ENCODE measurements at places on chromosomes 11 and 22.

- H3K4me1 ChIP-seq, result peaks cover 3% of the 10 kb centered on the region
- DNase-seq, result no peak
- no peak overlapping the region for H3K4me3 ChIP-seq
- peaks cover 2% of the 10 kb centered on the region for H3K36me3 ChIP-seq
These were observed 2.1 kb upstream of the OR52D1 start for GRCh38 chr11:5486421-5486820.

DNA sequence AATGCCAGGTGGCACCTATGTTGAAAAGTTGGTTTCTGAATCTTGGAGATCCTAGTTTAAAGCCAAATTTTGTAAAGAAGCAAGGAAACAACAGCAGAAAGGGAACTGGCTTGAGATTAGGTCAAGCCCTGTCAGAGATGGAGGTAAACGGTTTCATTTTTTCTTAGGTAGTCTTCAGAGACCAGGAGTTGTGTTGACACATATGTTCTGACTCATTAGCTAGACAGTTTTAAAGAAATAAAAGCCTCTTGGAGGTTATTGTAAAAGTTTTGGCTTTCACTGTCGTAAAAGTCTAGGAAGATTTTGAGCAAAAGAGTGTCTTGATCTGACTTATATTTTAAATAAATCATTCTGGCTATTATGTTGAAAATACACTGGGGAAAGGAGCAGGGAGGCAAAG is 151.5 kb upstream of the CTSC start:
- DNase-seq, result no peak
- peaks cover 4% of the 10 kb centered on the region for H3K4me1 ChIP-seq
- H3K27ac ChIP-seq, result no peak overlapping the region
- peaks cover 11% of the 10 kb centered on the region for H3K27me3 ChIP-seq
- H3K36me3 ChIP-seq, result peaks cover 4% of the 10 kb centered on the region

DNA sequence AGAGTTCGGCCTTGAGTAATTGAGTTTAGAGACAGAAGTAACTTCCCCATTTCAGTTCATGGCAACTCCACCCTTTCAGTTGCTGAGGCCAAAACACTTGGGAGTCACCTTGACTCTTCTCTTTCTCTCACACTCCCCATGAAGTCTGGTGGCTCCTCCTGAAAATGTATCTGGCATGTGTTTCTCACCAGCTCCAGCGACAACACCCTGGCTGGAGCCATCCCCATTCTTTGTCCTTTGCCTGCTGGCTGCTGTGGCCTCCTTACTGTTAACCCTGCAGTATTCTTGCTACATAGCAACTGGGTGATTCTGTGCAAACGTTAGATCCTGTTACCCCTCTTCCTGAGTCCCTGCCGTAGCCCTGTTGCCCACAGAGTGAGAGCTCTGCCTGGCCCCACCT is 23.8 kb downstream of the SLC6A5 start:
- H3K27me3 ChIP-seq, result peaks cover 70% of the 10 kb centered on the region
- no peak for DNase-seq
- H3K36me3 ChIP-seq, result no peaks in the 10 kb centered on the region
- H3K4me3 ChIP-seq, result no peak overlapping the region
- H3K27ac ChIP-seq, result no peak overlapping the region

DNA sequence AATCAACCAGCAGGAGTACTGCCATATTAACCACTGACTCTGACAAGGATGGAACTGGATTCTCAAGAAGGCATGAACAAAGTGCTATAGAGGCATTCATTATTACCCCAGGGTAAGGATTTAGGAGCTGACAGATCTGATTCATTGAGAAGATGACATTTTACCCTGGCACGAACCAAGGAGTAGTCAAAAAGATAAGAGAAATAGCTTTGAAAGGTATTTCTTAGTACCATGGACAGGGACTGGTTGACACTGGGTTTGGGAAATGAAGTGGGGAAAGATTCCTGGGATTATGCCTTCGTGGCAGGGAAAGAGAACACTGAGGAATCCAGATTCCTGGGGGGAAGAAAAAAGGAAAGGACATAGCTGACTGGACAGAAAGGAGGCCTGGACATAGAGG is 5.1 kb upstream of the SAAL1 start:
- H3K36me3 ChIP-seq, result peaks cover 3% of the 10 kb centered on the region
- no peak overlapping the region for H3K27ac ChIP-seq
- H3K4me3 ChIP-seq, result no peak overlapping the region

DNA sequence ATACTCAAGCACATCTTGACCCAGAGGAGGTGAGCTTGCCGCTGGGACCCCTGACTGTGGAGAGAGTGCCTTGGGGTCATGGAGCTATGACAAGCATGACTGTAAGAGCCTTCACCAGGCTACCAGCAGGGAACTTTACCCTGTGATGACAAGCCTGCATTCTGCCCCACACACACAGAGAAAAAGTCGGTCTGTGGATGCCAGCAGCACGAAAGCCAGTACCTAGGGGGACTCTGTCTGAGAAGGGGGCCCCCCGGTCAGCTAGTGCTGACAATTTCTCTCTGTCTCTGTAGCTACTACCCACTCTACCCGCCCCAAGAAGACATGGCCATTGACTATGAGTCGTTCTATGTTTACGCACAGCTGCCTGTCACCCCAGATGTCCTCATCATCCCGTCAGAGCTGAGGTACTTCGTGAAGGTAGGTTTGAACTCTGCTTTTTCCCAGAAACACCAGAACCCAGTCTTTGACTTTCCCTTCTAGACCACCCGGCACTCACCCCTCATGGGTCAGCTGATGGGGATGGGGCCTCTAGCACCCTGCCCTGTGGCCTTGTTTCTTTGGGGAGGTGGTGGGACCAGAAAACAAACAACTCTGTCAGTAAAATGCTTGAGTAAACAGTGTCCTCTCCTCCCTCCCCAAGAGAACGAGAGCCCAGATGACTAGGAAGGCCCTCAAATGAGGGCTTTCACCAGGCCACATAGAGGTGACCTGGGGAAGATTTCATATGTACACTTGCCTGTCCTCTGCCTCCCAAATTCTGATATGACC is 18.9 kb upstream of the CDC42EP2 start:
- peak overlapping the region; percentile 27 for H3K27ac ChIP-seq
- no peaks in the 10 kb centered on the region for H3K4me1 ChIP-seq
- H3K27me3 ChIP-seq, result no peaks in the 10 kb centered on the region
- H3K36me3 ChIP-seq, result peaks cover 3% of the 10 kb centered on the region

GRCh38 chr11:67469508-67469811 is 409 bp upstream of the TMEM134 start:
- no peaks in the 10 kb centered on the region for H3K36me3 ChIP-seq
- peaks cover 18% of the 10 kb centered on the region for H3K4me1 ChIP-seq
- peak overlapping the region; percentile 93 for H3K27ac ChIP-seq
- DNase-seq, result no peak

DNA sequence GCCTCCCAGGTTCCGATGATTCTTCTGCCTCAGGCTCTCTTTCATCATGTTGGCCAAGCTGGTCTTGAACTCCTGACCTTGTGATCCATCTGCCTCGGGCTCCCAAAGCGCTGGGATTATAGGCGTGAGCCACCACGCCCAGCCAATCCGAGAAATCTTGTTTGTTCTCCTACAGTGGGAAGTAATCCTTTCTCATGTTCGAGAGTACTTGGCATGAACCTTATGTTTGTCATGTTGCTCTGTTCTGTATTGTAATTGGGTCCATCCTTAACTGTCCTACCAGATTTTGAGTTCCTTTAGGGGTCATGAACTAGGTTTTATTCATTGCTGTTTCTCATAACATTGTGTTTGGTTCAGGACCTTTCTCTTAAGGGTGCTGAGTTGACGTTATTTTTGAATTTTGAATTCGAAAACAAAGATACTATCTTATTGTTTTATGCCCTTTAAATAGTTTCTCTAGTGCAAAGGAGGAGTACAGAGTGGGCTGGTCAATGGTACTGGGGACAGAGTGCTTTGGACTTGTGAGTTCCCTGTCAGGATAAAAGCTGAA is 113.4 kb upstream of the RRM1 start:
- H3K4me1 ChIP-seq, result peaks cover 71% of the 10 kb centered on the region
- no peaks in the 10 kb centered on the region for H3K27me3 ChIP-seq
- no peak overlapping the region for H3K4me3 ChIP-seq
- no peak for DNase-seq

DNA sequence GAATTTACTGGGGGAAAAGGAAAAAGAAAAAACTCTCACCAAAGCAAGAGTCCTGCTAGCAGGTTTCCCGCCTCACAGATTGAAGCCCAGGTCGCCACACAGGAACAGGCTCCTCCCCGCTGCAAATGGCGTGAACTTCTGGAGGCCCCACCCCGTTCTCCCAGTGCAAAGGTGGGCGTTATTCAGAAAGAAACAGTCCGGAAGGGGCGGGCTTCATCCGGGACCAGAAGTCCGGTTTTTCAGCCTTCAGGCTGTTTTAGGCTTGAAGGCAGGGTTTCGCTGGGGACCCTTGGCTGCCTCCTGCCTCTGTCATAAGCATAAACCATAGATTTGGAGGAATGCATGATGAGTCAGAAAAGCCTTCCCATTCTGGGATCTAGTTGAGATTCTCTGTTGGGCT is 148.3 kb upstream of the POU2AF2 start:
- H3K27me3 ChIP-seq, result peaks cover 23% of the 10 kb centered on the region
- no peak overlapping the region for H3K27ac ChIP-seq
- H3K4me1 ChIP-seq, result no peaks in the 10 kb centered on the region
- H3K36me3 ChIP-seq, result no peaks in the 10 kb centered on the region

- H3K36me3 ChIP-seq, result no peaks in the 10 kb centered on the region
- H3K27me3 ChIP-seq, result no peaks in the 10 kb centered on the region
- H3K4me1 ChIP-seq, result peaks cover 2% of the 10 kb centered on the region
- no peak overlapping the region for H3K27ac ChIP-seq
- H3K4me3 ChIP-seq, result no peak overlapping the region
These were observed 273.8 kb upstream of the ZC3H12C start for GRCh38 chr11:109819410-109819809.
